ENCODE measurements at places on chromosomes 4 and X.
A peak's percentile ranks its signal among the peaks of the same experiment; 100 is the strongest.

- peak; percentile 17 for DNase-seq
Measured at GRCh38 chr4:88697141-88697540, 488 bp downstream of the NAP1L5 start.

GRCh38 chrX:115233497-115234455 is at the start of gene LRCH2:
Gene LRCH2 (minus strand): TSS chrX:115234096. CDS start chrX:115234041, 55 bp downstream.
- peak; percentile 54 for DNase-seq

GRCh38 chrX:29661290-29661689 is 554.1 kb upstream of the MAGEB2 start:
- no peak for DNase-seq

GRCh38 chr4:104129243-104129642 is 365.5 kb downstream of the CXXC4 start:
- no peak for DNase-seq

DNA sequence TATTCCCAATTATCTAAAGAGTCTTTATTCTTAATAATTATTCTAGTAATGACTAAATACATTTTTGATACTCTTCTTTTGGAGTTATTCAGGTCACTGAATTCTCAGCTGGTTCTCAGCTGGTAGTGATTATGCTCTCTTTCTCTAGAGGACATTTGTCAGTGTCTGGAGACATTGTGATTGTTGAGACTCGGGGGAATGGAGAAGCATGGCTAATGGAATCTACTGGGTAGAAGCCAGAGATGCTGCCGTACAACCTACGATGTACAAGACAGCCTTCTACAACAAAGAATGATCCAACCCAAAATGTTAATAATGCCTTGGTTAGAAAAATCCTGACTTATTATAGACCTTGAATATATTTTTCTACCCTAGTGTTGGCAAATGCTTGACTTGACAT is 149.2 kb upstream of the ANKRD50 start:
- DNase-seq, result no peak

- no peak for DNase-seq
Measured at GRCh38 chr4:118112117-118113046, 78.1 kb downstream of the NDST3 start.

- no peak for DNase-seq
Measured at GRCh38 chrX:9462456-9462855, 2.4 kb upstream of the TBL1X start.

DNA sequence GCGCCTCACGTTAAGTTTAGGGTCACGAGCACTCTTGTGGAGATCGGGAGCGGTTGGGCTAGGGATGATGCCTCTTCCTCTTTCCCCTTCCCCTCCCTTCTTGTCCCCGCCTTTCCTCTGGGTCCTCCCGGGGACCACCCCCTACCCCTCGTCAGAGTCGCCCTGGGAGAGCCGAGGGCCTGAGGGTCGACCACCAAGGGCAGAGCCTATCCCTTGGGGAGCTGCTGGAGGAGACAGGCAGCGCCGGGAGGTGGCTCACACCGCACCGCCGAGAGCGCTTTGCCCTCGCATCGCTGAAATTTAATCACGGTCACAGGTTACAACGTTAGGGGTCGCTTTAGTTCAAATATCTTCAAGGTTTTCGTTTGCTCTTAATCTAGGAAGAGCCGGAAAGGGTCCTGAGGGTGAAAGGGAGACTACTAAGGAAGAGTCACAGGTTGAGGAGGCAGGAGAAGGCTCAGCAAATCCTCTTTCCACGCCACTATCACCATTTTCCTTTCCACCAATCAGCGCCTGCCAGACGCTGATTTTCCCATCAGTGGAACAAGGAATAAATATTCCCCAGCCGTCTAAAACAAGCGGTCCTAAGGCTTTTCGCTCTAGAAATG is 528 bp upstream of the SNCA start:
- DNase-seq, result peak; percentile 44

GRCh38 chr4:147103403-147103946 is 157.8 kb upstream of the TTC29 start:
- no peak for DNase-seq

DNA sequence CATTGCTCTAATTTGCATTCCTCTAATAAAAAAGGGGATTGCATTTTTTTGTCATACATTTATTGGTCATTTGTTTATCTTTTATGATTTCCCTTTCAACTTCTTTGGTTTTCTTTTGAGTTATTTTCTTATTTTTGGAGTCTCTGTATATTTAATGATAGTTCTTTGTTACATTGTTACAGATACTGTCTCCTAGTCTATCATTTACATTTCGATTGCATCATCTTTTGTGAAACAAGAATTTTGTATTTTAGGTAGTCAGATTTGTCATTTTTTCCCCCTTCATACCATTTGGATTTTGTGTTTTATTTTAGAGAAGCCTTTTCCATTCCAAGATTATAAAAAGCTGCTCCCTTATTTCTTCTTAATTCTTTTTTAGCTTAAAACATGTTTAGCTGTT is 37.1 kb downstream of the SNX25 start:
- no peak for DNase-seq

DNA sequence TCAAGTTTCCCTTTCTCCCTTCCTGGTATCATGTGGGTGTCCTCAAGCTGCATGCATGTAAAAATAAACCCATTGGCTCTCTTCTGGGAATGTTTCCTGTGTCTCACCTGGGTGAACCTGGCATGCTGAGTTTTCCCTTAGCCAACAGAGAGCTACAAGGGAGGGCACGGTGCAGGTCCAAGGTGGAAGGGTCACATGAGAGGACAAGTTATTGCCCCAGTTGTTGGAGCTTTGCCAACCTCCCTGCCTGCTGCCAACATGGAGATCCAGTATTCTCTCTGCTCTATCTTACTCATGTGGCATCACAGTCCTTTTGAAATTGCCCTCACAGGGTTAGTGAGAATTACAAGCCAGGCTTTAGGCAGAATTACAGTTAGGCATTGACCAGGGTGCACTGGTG is 196.1 kb upstream of the GYPA start:
- no peak for DNase-seq

DNA sequence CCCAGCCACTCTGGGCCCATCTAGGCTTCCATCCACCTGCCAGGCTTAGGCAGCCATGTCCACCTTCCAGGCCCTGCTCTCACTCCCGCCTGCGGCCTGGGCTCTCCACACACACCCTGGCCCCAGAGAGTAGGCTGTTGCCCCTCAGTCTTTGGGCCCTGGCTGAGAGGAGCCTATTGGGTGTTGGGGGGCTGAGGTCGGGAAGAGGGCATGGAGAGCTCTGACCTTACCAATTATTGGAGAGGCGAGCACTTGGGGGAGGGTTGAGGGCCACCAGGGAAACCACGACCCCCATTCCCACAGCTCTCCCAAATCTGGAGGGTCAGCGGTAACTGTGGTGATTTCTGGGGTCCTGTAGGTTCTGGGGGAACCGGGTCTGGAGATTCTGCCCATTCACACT is 38.2 kb downstream of the HTRA3 start:
- no peak for DNase-seq

DNA sequence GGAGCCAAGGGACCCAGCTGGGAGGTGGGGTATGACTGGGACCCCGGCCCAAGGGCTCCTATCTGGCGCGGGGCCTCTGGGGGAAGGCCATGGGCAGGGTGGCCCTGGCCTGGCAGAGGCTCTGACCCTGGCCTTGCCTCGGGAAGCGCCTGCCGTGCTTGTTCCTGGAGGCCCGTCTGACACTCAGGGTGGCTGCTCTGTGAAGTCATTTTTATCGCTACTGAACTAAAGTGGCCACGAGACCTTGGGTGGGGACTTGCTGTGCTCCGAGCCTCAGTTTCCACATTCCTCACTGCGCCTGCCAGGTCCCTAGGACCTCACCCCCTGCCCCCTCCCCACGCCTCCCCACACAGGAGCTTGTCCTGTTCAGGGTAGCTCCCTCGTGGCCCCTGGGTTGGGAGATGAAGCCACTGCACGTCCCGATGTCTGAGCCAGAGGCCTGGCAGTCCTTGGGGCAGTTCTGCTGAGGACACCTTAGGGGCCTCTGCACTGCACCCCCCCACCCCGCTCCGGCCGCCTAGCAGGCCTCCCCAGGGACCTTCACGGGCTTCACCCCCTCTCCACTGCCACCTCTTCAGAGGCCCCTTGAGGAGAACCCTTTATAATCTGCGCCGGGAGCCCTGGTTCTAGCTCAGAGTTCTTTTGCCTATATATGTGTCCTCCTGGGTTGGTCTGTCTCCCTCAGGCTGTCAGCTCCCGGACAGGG is 639 bp upstream of the SORCS2 start:
- no peak for DNase-seq

- DNase-seq, result no peak
Measured at GRCh38 chr4:40648131-40648530, 18.5 kb upstream of the RBM47 start.

DNA sequence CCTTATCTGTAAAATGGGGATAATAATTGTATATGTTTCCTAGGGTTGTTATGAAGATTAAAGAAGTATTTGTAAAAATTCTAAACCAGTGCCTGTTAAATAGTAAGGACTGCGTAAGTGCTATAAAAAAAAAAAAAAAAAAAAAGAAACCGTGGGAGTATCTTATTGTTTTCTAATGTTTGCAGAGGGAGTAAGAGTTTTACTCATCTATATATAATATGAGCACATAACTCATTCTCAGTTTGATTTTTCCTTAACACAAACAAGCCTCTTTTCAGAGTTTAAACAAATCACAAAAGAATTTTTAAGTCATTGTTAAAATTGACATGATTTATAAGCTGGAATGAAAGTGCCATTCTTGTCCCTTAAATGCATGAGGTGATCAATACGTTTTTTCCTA is 104.9 kb downstream of the AMELX start:
- DNase-seq, result no peak

DNA sequence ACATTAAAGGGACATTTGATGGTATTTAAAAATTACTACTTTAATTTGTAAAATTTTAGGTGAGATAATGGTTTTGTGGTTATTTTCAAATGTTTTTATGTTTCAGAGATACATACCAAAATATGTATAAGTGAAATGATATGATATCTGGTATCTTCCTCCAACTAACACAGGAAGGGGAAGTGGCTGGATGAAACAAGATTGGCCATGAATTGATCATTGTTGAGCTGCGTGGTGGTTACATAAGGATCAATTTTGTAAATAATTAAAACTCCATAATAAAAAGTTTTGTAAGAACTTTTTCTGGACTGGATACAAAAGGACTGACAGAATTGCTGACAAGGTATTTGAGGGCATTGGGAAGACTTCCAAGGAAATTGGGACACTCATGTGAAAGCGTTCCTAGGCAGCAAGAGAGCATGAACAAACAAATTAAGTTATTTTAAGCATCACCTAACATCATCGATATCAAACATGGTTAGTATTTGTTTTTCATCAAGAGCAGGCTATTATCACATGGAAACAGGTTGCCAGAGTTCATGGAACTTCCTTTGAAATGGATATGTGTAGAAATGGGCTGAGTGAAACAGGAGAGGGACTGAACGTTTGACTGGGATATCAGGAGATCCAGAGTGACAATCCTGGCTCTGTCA is 4.4 kb upstream of the PGM2 start:
- no peak for DNase-seq

DNA sequence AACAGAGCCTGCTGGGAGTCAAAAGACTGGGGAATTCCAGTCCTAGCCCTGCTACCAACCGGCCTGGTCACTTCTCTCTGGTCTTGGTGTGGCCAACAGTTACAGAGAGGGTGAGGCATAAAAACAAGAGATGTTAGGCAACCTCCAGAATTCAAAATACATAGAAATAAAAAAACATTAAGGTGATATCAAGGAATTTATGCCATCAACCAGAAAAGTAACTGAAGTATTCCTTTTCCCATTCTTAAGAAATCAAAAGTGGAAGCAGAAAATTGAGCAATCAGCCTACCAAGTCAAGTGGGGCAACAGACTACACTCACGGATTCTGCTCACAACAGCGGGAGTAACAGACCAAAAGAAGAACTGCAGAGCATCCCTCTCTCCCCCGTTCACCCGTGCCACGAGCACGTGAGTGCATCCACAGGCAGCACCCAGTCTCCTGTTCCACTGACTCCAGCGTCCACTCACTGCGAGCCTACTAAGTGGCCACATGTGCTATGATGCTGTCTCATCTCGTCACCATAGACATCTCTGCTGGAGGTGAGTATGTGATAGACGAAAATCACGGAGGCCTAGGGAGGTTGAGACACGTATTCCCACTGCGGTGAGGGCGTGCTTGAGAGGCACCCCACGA is 29.3 kb downstream of the AFAP1 start:
- DNase-seq, result no peak

- DNase-seq, result no peak
Measured at GRCh38 chr4:121822796-121823504, 733 bp downstream of the CCNA2 start.

GRCh38 chr4:156609421-156609820 is 362.2 kb downstream of the PDGFC start:
- DNase-seq, result no peak

DNA sequence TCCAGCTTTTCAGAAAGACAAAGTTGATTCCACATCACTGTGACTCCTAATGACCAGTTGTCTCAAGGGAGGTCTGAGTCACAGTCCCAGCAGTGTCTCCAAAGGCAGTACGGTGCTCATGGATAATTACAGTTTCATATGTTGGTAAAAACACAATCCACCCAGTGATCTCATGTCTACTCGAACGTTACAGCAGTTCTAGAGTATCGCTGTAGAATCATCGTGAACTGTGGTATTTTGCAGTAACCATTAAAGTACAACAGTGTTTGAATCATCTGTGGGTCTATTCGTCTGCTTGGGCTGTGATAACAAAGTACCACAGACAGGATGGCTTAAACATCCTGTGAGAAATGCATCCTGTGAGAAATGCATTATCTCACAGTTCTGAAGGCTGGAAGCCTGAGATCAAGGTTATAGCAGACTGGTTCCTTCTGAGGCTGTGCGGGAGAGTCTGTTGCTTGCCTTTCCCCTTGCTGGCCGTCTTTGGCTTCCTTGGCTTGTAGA is 121.1 kb upstream of the SORBS2 start:
- DNase-seq, result no peak

GRCh38 chr4:183326853-183327252 is 4.6 kb upstream of the CLDN24 start:
- no peak for DNase-seq

GRCh38 chr4:145487631-145488030 is 6.0 kb downstream of the SMAD1 start:
- DNase-seq, result no peak

GRCh38 chr4:112808001-112808400 is 171.1 kb downstream of the LARP7 start:
- DNase-seq, result no peak

GRCh38 chr4:140156529-140157171 is 2.7 kb upstream of the MAML3 start:
- no peak for DNase-seq

DNA sequence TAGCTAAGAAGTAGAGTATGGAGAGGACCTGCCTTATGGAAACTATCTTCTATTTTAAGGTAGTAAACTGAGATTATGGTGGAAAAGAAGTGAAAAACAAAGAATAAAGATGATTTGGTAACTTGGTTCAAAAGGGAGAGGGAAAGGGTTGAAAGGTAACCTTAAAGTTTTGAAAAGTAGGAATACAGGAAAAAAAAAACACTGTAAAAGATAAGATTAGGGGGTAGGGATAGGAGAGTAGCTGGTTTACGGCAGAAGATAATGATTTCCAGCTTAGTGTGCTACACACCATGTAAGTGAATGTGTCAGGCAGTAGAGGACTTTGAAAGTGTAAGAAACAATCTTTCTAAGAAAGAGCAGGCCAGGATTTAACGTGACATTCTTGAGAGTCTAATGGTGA is 35.3 kb downstream of the FAM13A start:
- no peak for DNase-seq

Measured in amygdala (tissue), 56 donors.